ENCODE measurements at places on chromosomes 5 and 9.

DNA sequence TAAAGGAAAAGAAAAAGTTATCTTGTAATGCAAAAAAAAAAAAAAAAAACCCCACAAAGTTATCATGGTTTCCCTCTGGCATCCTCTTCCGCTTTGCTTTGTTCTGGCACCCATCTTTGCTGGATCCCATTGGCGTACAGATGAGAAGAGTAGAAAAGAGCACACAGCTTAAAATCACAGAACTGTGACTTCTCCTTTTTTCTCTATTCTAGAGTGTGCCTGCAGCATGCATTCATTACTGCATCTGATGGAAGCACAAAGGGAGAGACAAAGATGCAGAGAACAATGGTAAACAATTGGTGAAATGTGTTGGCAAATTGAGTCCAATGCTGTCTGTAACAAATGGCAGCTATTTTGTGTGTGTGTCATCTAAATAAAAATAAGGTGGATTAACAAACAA is 440.8 kb upstream of the PIK3R1 start:
- DNase-seq: no peak

DNA sequence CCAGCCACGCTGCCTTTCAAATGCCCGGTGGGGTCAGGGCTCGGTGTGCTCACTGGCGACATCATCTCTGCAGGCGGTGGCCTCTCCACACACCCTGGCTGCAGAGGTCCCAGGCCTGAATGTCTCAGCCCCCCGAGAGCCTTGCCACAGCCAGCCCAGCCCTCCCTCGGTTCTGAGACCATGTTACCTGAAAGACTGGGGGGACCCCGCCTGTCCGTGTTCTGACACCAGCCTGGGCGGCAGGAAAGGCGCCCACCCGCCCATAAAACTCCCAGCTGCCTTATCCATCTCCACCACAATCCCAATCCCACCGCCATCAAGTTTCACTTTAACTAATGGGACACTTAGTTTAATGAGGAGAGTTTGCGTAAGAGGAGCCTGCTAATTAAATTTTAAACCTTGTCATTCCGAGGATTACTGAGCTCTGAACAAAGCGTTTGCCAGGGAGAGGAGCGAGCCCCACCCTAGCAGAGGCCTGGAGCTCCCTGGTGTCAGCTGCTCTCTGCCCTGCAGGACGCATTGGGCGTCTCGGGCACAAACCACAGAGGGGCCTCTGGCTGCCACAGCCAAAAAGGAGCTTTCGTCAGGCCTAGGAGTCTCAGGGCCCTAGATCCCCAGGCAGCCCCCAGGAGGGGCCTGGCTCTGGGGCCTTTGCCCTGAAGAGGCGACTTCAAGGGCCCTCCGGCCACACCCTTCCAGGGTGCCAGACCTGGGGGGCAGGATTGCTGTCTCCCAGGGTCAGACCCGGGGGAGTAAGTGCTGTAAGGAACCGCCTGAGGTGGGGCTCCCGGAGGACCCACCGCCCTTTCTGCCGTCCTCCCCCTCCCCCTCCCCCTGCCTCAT is 15.3 kb downstream of the LHX3 start:
- no peak for DNase-seq

GRCh38 chr5:1517838-1518237 is 5.9 kb downstream of the LPCAT1 start:
- DNase-seq: no peak

DNA sequence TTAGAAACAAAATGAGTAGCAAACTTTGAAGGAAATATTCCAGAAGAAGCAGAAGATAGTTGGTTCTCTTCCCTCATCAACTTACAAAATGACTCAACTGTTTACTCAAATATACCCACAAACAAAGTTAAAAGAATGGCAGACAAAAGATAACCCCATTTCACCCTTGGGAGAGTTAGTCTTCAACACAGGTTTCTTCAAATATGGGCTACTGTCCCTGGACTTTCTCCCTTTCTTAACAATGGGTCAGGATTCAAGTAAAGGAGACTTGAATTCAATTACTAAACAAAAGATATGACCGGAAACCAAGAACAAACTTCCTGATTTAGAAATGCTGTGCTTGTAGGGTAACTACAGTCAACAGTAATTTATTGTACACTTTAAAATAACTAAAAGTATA is 14.2 kb downstream of the RFX3 start:
- no peak for DNase-seq

- DNase-seq: no peak
Observed at GRCh38 chr5:1423901-1424603, 21.2 kb downstream of the SLC6A3 start.

DNA sequence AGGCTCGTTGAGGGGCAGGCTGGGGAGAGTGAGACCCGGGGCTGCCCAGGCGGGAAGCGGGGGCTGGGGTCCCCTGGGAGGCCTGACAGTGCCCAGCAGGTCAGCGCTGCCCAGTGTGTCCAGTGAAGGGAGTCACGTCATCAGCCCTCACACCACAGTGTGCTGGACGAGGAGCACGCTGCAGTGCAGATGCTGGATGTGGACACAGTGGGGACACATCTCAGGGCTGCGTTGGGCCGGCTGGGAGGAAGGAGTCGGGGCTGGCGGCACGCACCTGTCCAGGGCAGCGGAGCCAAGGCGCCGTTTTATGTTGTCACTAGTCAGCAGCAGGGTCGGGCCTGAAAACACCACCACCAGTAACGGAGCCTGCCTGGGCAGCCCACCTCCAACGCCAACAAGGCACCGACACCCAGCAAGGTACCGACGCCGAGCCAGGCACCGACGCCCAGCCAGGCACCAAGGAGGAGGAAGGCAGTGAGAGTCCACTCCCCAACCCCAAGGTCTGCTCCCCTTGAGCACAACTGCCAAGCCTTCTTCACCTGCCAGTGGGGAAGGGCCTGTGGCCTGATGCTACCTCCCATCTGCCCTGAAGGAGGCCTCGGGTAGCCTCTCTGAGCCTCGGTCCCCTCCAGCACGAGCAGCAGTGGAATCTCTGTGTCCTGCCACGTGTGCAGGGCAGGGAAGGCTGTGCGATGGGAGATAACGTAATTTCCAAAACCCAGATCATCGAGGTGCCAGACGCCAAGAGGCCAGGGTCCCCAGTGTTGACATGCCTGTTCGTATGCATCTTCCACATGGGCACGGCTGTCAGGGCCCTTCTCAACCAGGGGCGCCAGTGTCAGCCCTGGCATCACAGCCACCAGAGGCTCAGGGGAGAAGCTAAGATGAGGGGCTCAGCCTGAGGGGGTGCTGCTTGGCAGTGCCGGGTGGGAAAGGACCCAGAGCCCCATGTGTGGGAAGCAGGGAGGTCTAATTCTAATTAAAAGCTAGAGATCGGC is 21.9 kb upstream of the NSMF start:
- DNase-seq: no peak

GRCh38 chr9:129845373-129845772 is 10.1 kb downstream of the USP20 start:
- no peak for DNase-seq

GRCh38 chr5:45847877-45848276 is 151.7 kb upstream of the HCN1 start:
- no peak for DNase-seq

- DNase-seq: no peak
Observed at GRCh38 chr5:93583768-93584595, 960 bp downstream of the NR2F1 start.

GRCh38 chr5:109645707-109646192 is 44.0 kb upstream of the MAN2A1 start:
- no peak for DNase-seq

DNA sequence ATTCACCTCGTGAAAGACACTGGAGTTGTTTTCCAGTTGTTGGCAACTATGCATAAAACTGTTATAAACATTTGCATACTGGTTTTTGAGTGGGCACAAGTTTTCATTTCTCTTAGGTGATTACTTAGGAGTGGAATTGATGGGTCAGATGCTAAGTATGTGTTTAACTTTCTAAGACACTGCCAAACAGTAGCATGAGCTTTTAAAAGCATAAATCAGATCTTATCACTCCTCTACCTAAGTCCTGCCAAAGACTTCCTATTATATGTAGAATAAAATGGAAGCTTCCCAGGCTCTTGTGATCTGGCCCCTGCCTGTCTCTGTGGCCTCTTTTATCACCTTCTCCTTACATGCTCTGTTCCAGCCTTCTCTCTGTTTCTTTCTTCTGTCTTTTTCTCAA is 72.6 kb downstream of the SH3RF2 start:
- no peak for DNase-seq

DNA sequence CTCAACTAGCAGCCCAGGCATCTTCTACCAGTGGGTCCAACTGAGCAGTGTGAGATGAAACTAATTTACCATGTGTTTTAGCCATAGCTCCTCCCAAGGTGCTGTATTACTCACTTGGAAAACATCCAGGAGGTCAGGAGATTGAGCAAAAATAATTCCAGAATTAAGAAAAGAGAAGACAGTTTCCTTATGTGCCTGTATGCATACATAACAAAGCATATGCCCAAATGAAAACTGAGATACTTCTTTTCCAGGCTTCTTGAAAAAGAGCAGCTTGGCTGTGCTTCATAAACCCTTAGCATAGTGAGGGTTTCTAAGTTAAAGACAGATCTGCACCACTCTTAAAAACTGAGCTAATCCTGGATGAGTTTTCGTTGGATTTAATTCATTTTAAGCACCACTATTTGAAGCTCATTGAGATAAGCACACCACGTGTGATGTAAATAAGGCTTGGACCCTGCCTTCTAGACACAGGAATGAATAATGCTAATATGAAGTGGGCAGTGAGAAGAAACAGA is 119.4 kb downstream of the ADAMTS12 start:
- peak; percentile 66 for DNase-seq

DNA sequence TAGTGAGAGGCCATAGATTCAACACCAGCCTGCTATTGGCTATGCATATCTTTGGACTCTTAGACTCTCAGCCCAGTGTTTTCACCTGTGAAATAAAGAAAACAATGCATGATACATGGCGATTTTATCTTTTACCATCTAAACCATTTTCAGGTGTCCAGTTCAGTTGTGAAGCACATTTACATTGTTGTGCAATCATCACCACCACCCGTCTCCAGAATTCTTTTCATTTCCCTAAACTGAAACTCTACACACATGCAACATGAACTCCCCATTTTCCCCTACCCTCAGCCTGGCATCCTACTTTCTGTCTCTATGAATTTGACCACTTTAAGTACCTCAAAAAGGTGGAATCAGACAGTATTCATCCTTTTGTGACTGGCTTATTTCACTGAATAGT is 420.6 kb downstream of the MED10 start:
- no peak for DNase-seq

DNA sequence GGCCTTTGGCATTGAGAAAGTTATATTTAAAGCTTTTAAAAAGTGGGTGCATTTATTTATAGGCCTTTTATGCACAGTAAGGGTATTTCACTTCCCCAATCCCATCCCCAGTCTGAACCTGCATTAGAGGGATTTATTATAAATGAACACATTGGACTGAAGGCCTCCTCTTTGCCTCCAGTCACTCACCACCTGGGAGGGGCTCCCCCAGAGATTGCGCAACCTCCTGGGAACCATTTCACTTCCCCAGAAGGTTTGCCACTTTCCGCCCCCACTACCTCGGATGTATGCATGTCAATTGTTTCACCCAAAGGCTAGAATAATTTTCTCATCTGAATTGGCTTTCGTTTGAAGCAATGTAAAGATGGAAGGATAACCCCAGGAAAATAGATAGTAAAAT is 29.8 kb upstream of the VCAN start:
- DNase-seq: no peak

DNA sequence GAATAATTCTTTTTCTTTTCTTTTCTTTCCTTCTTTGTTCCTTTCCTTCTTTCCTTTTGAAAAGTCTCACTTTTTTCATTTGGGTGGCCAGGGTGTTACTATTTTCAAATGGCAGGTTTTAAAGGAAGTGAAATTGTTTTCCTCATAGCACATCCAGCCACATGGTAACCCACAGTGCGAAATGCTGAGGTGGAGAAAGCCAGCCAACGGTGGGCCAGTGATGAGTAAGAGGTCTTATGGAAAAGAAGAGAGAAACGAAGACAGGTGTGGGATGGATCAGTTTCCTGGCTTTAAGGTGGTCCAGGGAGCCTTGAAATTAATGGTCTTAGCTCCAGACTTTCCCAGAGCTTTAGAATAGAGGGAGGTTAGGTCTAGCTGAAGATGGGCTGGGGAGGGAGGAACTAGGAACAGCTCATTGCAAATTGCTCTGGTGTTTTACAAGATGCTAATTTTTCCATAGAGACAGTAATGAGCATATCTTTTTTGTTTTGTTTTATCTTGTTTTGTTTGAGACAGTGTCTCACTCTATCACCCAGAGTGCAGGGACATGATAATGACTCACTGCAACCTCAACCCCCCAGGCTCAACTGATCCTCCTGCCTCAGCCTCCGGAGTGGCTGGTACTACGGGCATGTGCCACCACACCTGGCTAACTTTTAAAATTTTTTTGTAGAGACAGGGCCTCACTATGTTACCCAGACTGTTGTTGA is 17.8 kb downstream of the ITK start:
- no peak for DNase-seq

DNA sequence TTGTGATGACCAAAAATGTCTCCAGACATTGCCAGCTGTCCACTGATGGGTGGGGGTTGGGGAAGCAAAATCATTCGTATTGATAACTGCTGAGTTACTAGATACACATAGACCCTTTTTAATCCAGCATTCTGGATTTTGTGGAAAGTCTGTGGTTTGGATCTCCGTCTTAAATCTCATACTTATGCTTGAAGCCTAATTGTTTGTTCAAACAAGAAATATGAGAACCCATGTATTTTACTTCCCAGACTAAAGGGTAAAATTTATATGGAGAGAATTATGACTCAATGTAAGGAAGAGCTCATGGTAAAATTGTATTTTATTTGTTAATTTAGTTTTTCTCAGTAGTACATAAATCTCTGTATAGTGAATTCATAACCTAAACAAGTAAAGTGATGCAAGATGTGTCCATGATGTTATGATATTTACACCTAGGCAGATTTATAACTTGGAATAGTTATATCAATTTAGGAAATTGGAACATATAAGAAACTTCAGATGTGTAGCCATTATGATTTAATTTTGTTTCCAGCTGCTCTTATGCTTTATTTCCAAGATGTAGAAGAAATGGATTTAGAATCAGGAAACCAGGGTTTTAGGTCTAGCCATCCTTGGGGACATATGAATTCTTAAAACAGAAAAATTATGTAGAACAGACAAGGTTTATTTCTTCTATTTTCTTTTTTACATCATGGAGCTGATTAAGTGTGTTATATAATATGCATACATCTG is 4.5 kb upstream of the OGN start:
- DNase-seq: no peak

- no peak for DNase-seq
Observed at GRCh38 chr9:98742325-98743280, 33.9 kb upstream of the GABBR2 start.

GRCh38 chr5:139124774-139125520 is 73.2 kb downstream of the SIL1 start:
- no peak for DNase-seq

GRCh38 chr9:124863371-124863871 is 1.5 kb downstream of the ARPC5L start:
- no peak for DNase-seq
